ENCODE measurements at places on chromosomes 5 and 9.
A peak's percentile ranks its signal among the peaks of the same experiment; 100 is the strongest.

DNA sequence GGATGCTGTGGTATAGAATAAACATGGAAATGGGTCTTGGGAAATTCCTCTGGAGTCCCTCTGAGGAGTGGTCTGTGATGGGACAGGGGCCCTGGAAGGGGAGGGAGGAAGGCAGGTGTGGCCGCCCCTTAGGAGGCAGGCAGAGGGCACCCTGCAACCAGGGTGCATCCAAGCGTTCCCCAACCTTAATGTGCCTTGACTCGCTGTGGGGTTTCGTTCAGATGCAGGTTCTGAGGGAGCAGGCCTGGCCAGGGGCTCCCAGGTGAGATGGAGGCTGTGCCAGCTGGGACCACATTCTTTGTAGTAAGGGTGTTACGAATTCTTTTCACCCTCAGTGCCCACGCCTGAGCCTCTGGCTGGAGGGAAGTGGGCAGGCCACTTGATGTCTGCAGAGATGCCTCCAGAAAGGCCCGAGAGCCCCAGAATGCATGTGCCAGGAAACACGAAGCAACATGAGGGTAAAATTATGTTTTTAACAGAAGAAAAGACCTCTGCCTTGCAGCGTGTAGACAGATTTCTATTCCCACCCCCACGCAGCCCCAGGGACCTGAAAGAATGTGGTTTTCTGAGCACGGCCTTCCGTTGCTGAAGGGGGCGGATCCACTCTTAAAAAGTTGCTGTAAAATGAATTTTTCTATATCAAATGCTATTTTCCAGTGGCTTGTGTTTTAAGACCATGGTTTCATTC, 150.4 kb upstream of the IER5L start:
- no peak for DNase-seq

- no peak for DNase-seq
Observed at GRCh38 chr9:10260501-10260900, 352.3 kb downstream of the PTPRD start.

DNA sequence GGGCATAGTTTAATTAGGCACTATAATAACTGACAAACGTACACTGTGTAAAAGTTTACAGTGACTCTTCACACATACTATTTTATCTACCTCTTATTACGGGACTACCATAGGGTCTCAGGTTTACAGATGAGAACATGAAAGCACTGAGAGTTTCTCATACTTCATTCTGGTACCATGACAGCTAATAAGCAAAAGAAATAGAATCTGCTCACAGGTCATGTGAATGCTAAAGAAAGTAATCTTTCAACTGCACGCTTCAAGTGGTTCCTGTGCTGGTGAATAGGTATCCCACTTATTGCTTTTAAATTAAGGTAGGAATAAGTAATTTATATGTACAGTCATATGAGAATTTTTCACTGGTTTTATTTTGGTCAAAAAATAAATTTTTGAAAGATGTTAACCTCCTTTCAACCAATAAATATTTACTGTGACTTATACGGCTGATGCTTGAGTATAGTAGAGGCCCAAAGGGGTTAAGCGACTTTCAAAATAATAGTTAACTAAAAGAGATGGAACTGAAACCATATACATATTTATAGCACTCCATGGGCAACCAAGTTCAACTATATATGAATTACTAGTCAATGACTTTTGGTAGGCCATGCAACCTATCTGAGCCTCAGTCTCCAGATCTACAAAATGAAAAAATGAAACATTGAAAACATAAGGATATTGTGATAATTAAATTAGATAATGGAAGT, 8.1 kb downstream of the CDKN2A start:
- DNase-seq: no peak

DNA sequence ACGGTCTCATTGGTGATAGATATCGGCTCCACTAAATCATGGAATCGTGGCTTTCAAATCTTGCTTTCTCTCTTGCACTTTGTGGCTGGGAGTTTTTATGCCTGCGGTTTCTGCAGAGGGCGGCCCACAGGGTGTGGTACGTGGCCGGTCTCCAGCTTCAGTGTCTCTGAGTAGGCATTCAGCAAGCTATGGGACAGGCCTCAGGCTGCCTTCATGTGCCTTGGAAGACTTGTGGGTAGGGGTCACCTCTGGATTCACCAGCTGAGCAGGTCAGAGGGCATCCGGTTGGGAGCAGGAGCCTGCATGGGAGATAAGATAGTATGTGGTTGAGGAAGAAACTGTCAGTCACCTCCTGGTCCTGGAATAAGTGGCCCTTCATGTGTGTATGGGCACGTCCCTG, 47.7 kb downstream of the AMBP start:
- no peak for DNase-seq

GRCh38 chr5:142222225-142222865, 102.5 kb downstream of the SPRY4 start:
- no peak for DNase-seq

DNA sequence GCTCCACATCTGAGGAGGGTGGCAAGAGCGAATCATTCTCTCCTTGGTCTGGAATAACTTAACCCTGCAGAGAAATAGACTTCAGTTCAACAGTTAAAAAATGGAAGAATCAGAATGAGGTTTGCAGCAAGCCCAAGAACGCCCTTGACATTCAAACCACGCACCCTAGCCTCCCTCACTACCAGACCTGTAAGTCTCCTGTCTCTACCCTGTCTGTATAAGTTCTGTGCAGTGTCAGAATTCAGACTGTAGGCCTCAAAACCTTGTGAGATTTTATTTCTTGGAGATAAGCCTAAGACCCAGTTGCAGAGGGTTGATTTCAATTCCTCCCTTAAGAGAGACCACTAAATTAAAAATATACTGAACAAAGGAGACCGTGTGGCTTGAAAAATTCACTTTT, 35.8 kb upstream of the PLPP1 start:
- no peak for DNase-seq

- no peak for DNase-seq
Observed at GRCh38 chr9:117722108-117722761, 18.0 kb downstream of the TLR4 start.

DNA sequence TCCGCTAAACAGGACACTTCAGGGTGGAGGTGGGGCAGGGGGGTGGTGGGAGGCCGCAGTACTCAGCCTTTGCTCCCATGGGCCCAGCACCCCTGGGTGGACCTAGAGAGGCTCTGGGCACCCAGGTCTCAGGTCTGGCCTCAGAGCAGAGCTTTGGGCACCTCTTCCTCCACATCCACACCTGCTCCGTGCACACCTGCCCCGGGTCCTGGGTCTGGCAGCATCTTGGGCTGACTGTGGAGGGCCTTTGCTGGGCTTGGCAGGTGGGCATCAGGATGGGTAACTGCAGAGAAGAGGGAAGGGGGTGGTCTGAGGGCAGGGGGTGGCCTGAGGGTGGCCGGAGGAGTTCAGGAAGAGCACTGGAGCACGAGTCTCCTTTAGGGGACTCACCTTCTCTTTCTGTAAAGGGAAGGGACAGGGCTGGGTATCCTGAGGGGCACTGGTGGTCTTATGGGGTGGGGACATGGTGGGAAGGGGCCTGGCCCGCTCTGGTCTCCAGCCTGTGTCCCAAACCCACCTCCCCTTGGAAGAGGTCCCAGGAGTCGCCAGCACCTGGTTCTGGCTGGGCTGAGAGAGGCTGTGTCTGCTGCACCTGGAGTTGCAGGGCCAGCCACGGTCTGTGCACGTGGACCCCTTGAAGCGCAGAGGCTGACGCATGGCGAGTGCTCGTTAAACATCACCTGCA, 106.7 kb upstream of the IER5L start:
- peak; percentile 75 for DNase-seq

GRCh38 chr5:85651731-85652130, 966.0 kb upstream of the COX7C start:
- no peak for DNase-seq

DNA sequence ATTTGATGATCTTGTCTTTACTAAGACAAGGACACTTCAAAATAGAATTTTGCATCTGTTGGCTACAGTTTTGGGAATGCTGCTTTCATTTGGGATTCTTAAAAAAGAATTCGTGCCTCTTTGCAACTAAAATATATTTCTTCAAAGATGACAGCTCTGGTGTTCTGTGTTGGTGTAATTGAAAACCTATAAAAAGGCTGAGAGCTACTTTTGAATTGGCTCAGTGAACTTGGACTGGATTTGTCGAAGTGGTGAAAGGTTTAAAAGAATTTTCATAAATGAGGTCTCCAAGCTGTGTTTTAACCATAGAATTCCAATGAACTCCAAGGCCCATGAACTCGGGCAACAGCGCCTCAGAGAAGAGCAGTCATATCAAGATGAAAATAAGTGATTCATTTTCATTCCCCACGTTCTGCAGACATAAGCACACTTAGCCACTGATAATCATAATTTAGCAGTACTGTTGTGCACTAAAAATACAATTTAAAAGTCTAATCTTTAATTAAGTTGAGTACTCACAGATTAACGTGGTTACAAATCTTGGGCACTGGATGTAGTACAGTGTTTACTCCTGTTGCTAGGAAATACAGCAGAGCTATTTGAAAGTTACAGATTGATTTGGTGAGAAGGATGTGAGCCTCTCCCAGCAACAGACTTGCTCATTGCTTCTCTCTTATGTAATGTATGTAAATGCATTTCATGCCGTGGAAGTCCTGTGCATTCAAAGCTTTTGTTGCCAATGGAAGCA, 10.9 kb downstream of the SNCAIP start:
- DNase-seq: no peak

- DNase-seq: no peak
Observed at GRCh38 chr9:34518110-34518616, 4.6 kb downstream of the ENHO start.

DNA sequence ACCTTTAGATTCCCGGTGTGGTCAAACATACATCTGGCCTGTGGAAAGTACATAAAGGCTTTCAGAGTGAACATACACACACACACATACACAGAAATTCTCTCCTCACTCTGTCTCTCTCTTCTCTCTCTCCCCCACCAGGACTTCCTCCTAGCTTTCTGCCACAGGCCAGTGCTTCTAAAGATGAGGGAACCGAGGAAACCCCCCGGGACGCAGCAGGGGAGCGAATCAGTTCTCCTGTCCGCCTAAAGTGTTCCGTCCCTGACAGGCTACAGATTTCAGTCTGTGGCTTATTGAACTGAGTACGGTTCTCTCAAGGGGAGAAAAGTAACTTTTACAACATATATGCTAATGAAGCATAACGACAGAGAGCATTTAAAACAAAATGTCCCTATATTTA, 75.8 kb downstream of the MED27 start:
- DNase-seq: no peak

- DNase-seq: no peak
Observed at GRCh38 chr9:111300140-111300735, 29.8 kb downstream of the OR2K2 start.

DNA sequence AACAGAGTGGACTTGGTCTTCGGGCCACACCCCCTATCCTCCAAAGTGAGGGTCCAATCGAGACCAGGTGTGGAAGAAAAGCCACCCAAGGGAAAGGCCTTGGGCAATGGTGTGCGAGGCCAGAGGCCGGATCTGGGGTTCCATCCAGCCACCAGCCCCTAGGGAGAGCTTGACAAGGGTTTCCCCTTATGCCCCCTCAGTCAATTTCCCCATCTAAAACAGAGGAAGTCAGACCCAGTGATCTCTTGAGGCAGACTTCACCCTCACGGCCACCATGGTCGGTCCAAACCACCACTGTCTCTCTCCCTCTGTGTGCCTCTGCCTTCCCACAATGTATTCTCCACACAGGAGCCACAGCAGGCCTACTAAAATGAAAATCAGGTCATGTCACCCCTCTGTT, 82.9 kb downstream of the C5orf15 start:
- DNase-seq: no peak

DNA sequence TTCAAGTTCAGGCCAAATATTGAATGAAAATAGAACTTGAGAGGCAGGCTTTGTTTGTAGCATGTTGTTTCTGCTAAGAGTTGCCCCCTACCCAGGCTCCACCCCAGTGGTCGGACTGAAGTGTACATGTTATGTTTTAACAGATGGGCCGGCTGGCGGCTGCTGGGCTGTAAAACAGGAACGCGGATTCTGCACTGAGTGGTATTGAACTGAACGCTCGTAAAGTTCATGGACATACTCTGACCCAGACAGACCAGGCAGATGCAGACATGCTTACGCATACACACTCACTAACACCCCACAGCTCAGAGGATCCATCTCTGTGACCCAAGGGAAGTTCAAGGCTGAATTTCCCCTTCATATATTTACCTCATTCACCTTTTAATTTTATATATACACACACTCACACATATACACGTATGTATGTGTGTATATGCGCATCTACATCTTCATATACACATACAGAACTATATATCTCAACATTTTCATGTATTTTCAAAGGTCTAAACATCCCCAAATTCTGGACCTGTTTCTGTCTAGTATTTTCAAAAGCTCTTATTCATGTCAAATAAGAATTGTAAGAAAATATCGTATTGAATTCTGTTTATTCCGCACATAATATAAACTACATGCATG, 1.4 kb downstream of the MARCHF3 start:
- DNase-seq: no peak

- DNase-seq: no peak
Observed at GRCh38 chr5:101720033-101720432, 576.1 kb downstream of the SLCO4C1 start.

DNA sequence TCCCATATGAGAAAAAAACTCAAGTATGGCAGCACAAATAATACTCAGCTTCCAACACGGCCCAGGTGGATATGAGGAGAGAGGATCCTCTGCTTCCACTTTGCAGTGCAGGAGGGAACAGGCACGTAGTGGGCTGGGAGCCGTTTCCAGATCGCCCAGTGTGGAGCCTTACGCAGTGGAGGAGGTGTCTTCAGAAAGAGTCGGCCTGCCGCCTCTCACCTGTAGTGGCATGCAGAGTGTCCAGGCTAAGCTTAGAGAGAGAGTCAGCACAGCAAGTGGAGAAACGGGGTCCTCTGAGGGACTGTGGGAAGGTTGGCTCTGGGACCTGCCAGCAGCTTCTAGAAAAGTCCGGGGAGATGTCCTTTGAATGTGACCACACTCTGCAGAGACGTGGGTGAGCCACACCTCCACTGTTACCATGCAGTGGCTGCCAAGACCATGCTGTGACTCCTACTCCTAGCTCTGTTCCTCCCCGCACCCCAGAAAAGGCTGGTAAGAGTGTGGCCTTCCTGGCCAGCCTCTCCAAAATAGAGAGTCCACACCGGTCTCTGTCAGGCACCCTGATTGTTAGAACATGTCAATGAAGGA, 3.5 kb upstream of the SEMA4D start:
- DNase-seq: no peak

GRCh38 chr5:69516769-69517168, 24.2 kb downstream of the OCLN start:
- DNase-seq: no peak

GRCh38 chr5:35302544-35302943, 72.3 kb upstream of the PRLR start:
- DNase-seq: no peak

DNA sequence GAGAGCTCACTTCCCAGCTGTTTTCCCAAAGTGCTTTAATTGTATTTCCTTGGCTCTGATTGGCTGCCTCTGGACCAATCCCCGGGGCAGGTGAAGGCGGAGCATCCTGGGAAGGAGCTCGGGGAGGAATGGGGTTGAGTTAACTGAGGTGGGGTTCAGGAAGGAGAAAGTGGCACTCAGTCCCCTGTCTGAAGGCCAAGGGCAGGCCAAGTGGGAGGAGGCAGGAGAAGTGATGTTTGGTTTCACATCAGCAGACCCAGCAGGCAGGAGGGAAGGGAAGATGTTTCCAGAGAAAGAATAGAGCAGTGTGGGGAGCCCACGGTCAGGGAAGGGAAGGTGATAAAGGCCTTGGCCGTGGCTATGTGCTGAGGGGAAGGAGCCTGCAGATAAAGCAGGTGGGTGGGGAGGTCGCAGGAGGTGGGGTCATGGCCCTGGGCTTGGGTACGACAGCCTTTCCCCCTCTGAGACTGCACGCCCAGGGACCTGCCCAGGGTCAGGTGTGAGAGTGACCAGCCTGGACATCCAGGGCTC, 3.1 kb downstream of the TSPAN17 start:
- DNase-seq: no peak

Data from DMS79 (cell line).